ENCODE measurements at places on chromosomes 2 and 18.

GRCh38 chr2:124649001-124649400 is 623.9 kb downstream of the CNTNAP5 start:
- DNase-seq = no peak

GRCh38 chr2:231597014-231597611 is 4.4 kb downstream of the TEX44 start:
- no peak for DNase-seq

- DNase-seq = no peak
Measured at GRCh38 chr2:65551528-65551927, 119.1 kb upstream of the SPRED2 start.

- no peak for DNase-seq
Measured at GRCh38 chr2:127606625-127607398, 39.1 kb upstream of the GPR17 start.

DNA sequence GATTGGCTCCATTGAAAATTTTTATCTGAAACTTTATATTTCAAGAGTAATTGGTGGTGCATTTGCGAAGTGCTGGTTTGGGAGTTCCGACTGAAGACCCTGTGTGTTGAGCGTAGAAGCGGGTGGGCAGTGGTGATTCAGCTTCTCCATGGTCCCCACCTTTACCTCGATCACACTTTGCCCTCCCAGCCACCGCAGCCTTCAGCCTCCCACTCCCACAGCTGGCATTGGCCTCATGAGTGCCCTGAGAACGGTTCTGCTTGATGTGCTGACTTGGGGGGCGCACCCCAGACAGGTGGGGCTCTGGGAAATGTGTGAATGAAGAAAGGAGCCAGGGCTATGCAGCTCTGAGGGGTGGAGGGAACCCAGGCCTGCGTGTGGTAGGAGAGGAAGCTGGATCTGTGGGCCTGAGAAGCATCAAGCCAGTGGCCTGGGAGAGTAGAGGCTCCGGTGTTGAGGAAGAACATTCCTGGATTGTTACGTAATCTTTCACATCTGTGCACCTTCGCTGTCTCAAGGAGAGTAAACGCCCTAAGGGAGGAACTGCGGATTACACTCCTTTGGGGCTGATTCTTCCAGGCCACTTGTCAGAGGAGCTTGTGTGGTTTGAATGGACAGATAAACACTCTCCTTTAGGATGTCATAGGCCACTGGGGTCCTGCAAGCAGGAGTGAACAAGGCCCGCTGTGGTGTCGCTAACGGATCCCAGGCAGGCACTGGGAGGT is 83.8 kb downstream of the NPAS2 start:
- no peak for DNase-seq

- DNase-seq = no peak
Measured at GRCh38 chr18:923144-923866, 18.6 kb downstream of the ADCYAP1 start.
